Upper lobe of left lung (tissue), 6 donors: ENCODE measurements at places on chromosomes 1 and 21.
A peak's percentile ranks its signal among the peaks of the same experiment; 100 is the strongest.

GRCh38 chr1:237713916-237714315, 176.8 kb downstream of the ZP4 start:
- no peak for DNase-seq

DNA sequence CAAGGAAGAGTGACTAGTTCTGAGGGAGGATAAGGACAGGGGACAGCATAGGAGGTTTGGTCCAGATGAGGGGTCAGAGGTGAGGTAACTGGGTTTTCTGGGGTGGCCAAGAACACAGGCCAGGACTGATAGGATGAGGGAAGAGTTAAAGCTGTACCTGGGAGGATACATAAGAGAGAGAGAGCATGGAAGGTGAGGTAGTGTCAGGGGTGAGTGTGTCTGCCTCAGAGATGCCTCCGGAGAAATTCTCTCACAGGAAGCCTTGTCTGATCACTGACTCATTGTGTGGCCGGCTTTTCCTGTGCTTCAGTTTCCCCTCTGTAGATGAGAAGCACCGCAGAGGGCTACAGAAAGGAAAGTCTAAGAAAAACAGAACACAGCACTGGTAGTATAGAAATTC, 40.2 kb downstream of the FASLG start:
- peak; percentile 28 for DNase-seq

- DNase-seq: peak; percentile 71
Observed at GRCh38 chr1:203480525-203481084, 5.0 kb downstream of the PRELP start.

GRCh38 chr1:184416481-184416880, 29.7 kb downstream of the C1orf21 start:
- DNase-seq: no peak

DNA sequence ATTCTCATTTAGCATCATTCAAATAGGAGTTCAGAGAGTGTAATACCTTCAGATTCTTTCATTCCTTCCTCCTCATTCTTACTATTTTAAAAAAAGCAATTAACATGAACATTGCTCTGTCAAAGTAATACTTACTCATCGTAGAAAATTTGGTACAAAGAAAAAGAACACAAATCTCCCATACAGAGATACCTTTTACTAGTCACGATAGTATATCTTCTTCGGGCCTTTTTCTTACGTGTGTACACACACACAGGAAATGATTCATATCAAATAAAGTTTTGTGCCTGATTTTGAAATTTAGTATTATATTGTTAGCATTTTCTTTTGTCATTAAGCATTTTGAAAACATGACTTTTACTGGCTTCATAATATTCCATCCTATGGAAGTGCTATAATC, 52.9 kb downstream of the NCF2 start:
- no peak for DNase-seq

DNA sequence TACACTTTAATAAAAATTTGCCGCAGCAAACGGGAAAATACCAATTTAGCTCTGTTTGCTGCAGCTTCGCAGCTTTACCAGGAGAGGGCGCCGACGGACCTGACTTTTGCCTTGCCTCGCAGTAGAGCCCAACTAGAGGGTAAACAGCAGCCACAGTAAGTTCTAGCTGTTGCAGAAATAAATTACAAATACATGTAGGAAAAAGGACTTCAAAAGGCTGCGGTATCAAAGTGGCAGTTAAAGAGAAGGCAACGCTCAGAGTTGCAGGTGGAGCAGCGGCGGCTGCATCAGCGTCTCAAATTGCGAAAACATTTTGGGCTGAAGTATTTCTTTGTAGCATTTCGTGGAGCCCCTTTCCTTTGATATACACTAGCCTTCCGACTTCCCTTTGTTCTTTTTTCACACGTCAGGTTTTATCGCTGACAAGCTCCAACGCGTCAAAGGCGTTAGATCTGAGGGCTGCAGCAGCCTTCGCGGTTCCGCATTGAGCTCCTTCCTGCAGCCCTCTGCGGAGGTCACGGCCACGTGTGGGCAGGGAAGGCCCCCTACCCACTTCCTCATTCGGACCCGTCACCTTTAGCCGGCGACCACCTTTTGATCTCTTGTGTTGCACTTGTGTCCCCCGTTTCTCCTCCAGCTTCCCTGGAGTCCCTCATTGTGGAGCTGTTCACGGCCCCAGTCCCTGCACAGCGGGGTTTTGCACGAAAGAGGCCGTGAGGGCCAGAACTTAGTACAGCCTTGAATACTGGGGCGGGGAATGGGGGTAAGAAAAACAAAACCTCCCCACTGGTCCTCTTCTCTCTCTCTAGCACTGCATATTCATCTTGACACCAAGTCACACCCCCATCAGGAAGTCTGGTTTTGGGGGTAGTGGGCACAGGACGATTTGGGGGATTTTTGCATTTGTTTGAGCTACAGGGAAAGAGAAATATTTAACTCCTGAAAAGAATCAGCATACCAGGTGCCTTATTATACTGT, 72.8 kb downstream of the S1PR1 start:
- DNase-seq: peak; percentile 49

DNA sequence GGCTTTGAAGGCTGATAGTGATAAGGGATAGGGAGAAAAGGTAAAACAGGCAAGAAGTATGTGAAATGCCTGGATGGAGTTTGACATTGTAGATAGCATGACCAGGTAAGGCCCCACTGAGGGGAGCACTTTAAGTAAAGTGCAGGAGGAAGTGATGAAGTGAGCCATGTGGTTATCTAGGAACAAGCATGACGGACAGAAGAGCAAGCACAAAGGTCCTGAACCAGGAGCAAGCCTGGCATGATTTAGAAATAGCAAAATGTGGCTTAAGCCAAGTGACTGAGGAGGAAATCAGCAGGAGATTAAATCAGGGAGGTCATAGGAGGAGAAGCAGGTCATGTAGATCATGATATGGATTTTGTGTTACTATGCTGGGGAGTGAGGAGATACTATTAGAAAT, 129.2 kb downstream of the GLUL start:
- no peak for DNase-seq

- DNase-seq: no peak
Observed at GRCh38 chr1:234549447-234550021, 60.4 kb downstream of the IRF2BP2 start.

GRCh38 chr1:170967042-170967910, 31.9 kb downstream of the MROH9 start:
- DNase-seq: no peak
